ENCODE measurements at places on chromosomes 11 and 22. TPM values are rescaled to one million over a fixed set of nuclear protein-coding genes. Genes with fewer than 3 reads are reported as not detected.

- peaks cover 2% of the 10 kb centered on the region for H3K27me3 ChIP-seq
- peaks cover 5% of the 10 kb centered on the region for H3K36me3 ChIP-seq
- peaks cover 2% of the 10 kb centered on the region for H3K4me1 ChIP-seq
- peak; percentile 33 for DNase-seq
- no peak overlapping the region for H3K27ac ChIP-seq
- no peak overlapping the region for H3K4me3 ChIP-seq
Observed at GRCh38 chr22:26797910-26798309, 140.5 kb downstream of the MIAT start.

Gene GLYAT
- not detected for total RNA-seq

DNA sequence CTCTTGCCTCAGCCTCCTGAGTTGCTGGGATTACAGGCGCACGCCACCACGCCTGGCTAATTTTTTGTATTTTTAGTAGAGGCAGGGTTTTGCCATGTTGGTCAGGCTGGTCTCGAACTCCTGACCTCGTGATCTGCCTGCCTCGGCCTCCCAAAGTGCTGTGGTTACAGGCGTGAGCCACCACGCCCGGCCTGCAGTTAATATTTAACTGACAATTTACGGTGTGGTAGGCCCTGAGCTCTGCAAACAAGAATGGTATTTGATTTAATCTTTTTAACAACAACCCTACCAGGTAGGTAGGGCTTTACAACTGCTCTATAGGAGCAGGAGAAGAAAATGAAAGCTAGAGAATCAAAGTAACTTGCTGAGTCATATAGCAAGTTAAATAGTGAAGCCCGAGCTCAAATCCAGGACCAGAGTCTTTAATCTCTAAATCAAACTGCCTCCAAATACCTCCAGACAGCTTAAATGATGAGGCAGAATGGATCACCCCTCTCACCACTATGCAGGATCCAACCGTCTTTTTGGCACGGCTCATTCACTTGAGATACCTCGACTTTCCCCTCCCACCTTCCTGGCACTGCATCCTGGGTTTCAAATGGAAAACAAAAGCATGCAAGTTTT lies 9.4 kb downstream of the UEVLD start:
- peaks cover 4% of the 10 kb centered on the region for H3K36me3 ChIP-seq
- no peaks in the 10 kb centered on the region for H3K4me1 ChIP-seq
- H3K4me3 ChIP-seq: no peak overlapping the region
- H3K27ac ChIP-seq: peak overlapping the region; percentile 77
- H3K27me3 ChIP-seq: no peaks in the 10 kb centered on the region

DNA sequence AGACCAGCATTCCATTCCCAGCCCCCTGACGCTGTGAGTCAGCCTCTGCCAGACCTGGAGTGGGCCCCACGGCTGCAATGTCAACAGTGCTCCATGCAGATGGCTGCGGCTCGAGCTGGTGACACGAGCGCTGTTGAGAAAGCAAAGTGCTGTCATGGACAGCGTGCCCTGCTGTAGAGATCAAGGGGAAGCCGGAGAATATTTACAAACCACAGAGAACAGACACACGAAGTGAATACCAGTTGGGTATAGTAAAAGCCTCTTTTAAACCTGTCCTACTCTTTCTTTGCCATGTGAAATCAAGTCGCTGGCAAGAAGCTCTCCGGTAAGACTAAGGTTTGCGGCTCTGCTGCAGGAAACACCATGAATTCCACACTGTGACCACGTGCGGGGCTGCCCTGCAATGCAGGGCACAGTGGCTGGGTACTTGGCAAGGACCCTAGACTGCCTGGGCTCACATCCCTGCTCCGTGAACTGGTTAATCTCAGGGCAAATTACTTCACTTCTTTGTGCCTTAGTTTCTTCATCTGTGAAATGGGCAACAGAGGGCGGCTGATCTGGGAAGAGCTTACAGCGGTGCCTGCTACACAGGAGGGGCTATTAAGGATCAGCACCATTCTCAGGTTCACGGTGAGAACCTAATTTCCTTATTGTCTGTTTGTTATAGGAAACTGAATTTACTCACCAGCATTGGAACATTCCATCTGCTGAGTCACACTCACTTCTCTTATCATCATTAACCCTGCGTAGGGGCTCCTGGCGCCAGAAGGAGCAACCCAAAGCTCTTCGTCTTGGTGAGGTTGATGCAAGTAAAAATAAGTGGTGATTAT lies 27.8 kb upstream of the ELFN2 start:
- no peaks in the 10 kb centered on the region for H3K36me3 ChIP-seq
- H3K27me3 ChIP-seq: no peaks in the 10 kb centered on the region
- H3K4me3 ChIP-seq: no peak overlapping the region

DNA sequence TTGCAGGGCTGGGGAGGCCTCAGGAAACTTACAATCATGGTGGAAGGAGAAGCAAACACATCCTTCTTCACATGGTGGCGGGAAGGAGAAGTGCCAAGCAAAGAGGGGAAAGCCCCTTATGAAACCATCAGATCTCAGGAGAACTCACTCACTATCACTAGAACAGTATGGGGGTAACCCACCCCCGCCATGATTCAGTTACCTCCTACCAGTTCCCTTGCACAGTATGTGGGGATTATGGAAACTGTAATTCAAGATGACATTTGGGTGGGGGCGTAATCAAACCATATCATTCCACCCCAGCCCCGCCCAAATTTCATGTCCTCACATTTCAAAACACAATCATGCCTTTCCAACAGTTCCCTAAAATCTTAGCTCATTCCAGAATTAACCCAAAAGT lies 16.2 kb downstream of the IMMP1L start:
- no peak overlapping the region for H3K27ac ChIP-seq
- no peak overlapping the region for H3K4me3 ChIP-seq
- H3K36me3 ChIP-seq: peaks cover 12% of the 10 kb centered on the region

- no peak overlapping the region for H3K27ac ChIP-seq
- peaks cover 8% of the 10 kb centered on the region for H3K4me1 ChIP-seq
- H3K36me3 ChIP-seq: peaks cover 4% of the 10 kb centered on the region
- H3K27me3 ChIP-seq: peaks cover 12% of the 10 kb centered on the region
- no peak for DNase-seq
Observed at GRCh38 chr11:17649261-17649660, 70.1 kb upstream of the MYOD1 start.

GRCh38 chr22:45225732-45226502 lies 14.8 kb downstream of the KIAA0930 start:
- H3K36me3 ChIP-seq: no peaks in the 10 kb centered on the region
- peaks cover 13% of the 10 kb centered on the region for H3K27me3 ChIP-seq
- no peak overlapping the region for H3K27ac ChIP-seq

GRCh38 chr11:8331767-8332166 lies 68.1 kb upstream of the LMO1 start:
- no peaks in the 10 kb centered on the region for H3K4me1 ChIP-seq
- no peak overlapping the region for H3K27ac ChIP-seq
- H3K27me3 ChIP-seq: peaks cover 3% of the 10 kb centered on the region

DNA sequence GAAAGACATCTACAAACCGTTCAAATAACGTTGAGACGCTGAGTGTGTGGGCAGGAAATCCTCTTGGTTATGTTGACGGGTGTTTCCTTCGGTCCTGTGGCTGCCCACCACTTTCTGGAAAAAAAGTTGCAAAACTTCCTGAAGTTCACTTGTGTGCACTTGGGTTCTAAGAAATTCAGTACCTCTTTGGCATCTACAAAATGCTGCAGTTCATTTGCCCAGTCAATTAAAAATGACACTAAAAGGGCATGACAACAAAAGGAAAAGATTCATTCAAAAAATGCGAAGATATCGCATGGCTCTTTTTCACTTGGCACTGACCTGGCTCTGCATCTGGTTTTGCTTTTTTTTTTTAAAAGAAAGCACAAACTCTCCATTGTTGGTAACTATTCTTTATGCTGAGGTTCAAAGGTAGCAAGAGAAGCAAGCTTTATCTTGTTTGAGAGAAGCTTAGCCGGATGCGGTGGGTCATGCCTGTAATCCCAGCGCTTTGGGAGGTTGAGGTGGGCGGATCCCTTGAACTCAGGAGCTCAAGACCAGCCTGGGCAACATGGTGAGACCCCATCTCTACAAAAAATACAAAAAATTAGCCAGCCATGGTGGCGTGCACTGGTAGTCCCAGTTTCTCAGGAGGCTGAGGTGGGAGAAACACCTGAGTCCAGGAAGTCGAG lies 10.6 kb upstream of the XBP1 start:
- DNase-seq: no peak
- peaks cover 30% of the 10 kb centered on the region for H3K4me1 ChIP-seq
- no peaks in the 10 kb centered on the region for H3K36me3 ChIP-seq
- H3K27ac ChIP-seq: peak overlapping the region; percentile 77

DNA sequence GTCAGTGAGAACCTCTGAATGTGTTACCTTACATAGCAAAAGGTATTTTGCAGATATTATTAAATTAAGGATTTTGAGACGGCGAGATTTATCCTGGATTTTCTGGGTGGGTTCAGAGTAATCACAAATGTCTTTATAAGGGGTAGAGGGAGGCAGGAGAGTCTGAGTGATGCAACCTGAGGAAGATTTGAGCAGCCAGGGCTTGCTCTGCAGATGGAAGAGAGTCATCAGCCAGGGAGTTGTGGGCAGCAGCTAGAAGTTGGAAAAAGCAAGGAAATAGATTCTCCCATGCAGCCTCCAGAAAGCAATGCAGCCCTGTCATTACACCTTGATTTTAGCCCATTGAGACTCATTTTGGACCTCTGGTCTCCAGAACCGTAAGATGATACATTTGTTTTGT lies 4.1 kb upstream of the WDR74 start:
- DNase-seq: no peak
- H3K4me3 ChIP-seq: no peak overlapping the region
- peak overlapping the region; percentile 45 for H3K27ac ChIP-seq
- H3K36me3 ChIP-seq: peaks cover 5% of the 10 kb centered on the region
- H3K27me3 ChIP-seq: peaks cover 13% of the 10 kb centered on the region

DNA sequence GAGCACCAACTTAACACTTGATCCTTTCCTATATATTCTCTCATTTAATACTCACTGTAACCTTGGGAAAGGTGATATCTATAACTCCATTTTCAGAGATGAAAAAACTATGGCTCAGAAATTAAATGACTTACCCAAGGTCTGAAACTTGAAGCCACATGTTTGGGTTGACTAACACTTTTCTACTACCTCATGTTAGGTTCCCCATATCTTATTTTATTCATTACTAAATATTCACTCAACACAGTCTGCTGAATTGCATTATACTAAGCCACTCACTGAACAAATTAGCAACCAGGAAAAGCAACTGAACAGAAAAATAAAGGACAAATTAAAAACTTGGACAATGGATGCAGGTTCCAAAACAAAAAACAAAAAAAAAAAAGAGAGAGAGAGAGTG lies 59.9 kb downstream of the FAM168A start:
- peaks cover 21% of the 10 kb centered on the region for H3K4me1 ChIP-seq
- DNase-seq: no peak
- H3K27me3 ChIP-seq: no peaks in the 10 kb centered on the region

- H3K4me3 ChIP-seq: no peak overlapping the region
- no peak overlapping the region for H3K27ac ChIP-seq
- H3K4me1 ChIP-seq: no peaks in the 10 kb centered on the region
- DNase-seq: no peak
- no peaks in the 10 kb centered on the region for H3K36me3 ChIP-seq
- peaks cover 3% of the 10 kb centered on the region for H3K27me3 ChIP-seq
Observed at GRCh38 chr11:79353706-79354105, 87.1 kb downstream of the TENM4 start.

Gene RIMBP3B
- 0.51 TPM for total RNA-seq

- no peaks in the 10 kb centered on the region for H3K27me3 ChIP-seq
- no peak overlapping the region for H3K27ac ChIP-seq
- H3K36me3 ChIP-seq: no peaks in the 10 kb centered on the region
- no peaks in the 10 kb centered on the region for H3K4me1 ChIP-seq
Observed at GRCh38 chr11:86724137-86724536, 51.7 kb upstream of the ME3 start.

- DNase-seq: peak; percentile 6
- H3K4me1 ChIP-seq: peaks cover 6% of the 10 kb centered on the region
- peak overlapping the region; percentile 42 for H3K4me3 ChIP-seq
- no peaks in the 10 kb centered on the region for H3K27me3 ChIP-seq
- H3K36me3 ChIP-seq: peaks cover 6% of the 10 kb centered on the region
- peak overlapping the region; percentile 83 for H3K27ac ChIP-seq
Observed at GRCh38 chr22:17705951-17706900, 67.7 kb downstream of the BCL2L13 start.

DNA sequence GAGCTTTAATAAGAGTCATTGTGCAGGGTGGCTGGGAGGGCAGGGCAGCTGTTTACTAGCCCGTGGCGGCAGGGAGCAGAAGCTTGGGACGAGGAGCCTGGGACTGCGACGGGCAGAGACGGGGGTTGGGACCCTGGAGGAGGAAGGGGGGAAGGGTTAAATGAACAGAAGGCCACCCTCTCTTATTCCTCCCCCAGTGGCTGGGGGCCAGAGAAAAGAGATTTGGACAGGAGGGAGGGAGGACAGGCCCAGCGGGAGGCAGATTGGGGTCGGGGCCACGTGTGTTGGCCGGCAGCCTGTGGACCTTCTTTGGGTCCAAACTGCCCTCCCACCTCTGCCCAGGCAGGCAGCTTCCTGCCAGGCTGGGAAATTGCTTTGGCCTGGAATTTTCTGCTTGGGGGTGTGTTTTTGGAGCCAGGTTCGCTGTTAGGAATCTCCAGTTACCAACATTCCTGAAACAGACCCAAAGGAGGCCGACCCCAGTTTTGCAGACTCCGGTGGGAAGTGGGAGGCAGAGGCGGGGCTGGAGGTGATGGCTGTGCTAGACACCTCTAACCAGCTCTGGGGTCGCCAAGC lies 50.2 kb downstream of the APOL3 start:
- DNase-seq: no peak
- no peak overlapping the region for H3K4me3 ChIP-seq
- H3K27ac ChIP-seq: no peak overlapping the region
- H3K4me1 ChIP-seq: peaks cover 4% of the 10 kb centered on the region

- H3K36me3 ChIP-seq: no peaks in the 10 kb centered on the region
- H3K27me3 ChIP-seq: no peaks in the 10 kb centered on the region
- no peak overlapping the region for H3K4me3 ChIP-seq
- no peaks in the 10 kb centered on the region for H3K4me1 ChIP-seq
- no peak overlapping the region for H3K27ac ChIP-seq
- no peak for DNase-seq
Observed at GRCh38 chr22:46592390-46592872, 27.8 kb upstream of the GRAMD4 start.

Gene ST14
- 8.7 TPM for total RNA-seq

DNA sequence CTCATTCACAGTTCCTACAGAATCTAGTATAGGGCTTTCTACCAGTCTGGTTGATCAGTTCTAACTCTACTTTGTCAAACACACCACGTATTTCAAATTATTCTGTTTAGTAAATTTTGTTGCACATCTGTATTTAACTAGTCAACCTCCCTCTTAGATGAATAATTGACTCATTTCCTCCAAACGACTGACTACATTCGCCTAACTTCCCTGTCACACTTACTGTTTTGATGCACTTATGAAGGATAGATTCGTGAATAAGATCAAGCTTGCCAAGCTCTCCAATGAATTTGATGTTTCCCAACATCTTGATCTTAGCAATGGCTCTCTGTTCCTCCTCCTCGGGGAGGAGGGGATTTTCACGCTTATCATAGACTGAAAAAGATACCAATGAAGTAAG lies 5.0 kb downstream of the EIF4G2 start:
- H3K4me3 ChIP-seq: peak overlapping the region; percentile 76
- DNase-seq: no peak
- H3K27me3 ChIP-seq: peaks cover 3% of the 10 kb centered on the region
- H3K36me3 ChIP-seq: peaks cover 74% of the 10 kb centered on the region
- H3K4me1 ChIP-seq: peaks cover 48% of the 10 kb centered on the region

GRCh38 chr11:126765196-126765595 lies 235.4 kb downstream of the KIRREL3 start:
- H3K4me1 ChIP-seq: no peaks in the 10 kb centered on the region
- H3K27ac ChIP-seq: no peak overlapping the region
- H3K27me3 ChIP-seq: no peaks in the 10 kb centered on the region
- no peak for DNase-seq
- no peaks in the 10 kb centered on the region for H3K36me3 ChIP-seq
